ENCODE measurements at places on chromosomes 4 and X.

DNA sequence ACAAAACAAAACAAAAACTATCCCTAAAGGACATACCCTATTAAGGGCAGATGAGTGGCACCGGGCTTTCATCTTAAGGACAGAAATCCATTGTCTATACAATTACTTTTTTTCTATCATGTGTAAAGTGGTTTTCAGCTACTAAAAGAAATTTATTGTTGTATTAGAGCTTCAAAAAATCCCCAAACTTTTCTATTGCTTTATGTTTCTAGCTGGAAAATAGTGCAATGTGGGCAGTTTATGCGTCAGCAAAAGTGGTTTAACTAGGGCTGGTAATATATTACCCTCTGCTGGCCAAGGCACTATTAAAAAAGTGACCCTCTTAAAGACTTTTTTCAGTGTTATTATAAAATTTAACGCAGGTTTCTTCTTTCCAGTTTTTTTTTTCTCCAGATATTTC lies 15.5 kb upstream of the GPR82 start:
- DNase-seq: no peak

DNA sequence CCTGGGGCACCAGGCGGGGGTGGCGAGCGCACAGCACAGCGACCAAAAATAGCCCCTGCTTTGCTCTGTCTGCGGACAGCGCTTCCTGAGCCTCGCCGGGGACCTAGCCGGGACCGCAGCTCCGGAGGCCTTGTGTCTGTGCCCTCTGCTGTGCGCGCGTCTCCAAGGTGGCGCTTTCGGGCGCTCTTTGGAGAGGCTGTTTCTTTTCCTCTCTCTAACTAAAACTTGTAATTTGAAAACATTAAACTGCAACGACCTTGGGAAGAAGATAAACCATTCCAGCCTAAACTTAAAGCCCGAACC lies 3.4 kb downstream of the ARX start:
- no peak for DNase-seq

- DNase-seq: no peak
Measured at GRCh38 chr4:164874789-164875188, 2.2 kb upstream of the APELA start.

DNA sequence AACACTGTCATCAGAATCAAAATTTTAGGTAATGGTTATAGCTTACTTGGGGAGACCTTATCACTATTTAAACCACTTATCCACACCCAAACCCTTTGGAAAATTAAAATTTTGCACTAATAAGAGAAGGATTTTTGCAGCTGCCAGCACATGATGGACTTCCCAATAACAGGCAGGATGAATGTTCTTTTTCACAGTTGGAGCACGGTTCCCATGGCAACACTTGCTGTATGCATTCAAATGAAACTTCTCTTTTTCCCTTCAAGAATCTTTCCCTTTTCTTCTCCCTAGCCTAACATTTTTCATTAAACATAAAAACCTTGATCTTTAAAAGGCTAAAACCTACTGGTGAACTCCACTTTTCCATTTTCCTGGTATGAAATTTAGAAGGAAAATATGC lies 768.2 kb downstream of the KCTD8 start:
- DNase-seq: no peak

- no peak for DNase-seq
Measured at GRCh38 chr4:99861120-99861905, 32.9 kb downstream of the LAMTOR3 start.

GRCh38 chr4:147843162-147843561 lies 111.3 kb downstream of the ARHGAP10 start:
- DNase-seq: no peak

DNA sequence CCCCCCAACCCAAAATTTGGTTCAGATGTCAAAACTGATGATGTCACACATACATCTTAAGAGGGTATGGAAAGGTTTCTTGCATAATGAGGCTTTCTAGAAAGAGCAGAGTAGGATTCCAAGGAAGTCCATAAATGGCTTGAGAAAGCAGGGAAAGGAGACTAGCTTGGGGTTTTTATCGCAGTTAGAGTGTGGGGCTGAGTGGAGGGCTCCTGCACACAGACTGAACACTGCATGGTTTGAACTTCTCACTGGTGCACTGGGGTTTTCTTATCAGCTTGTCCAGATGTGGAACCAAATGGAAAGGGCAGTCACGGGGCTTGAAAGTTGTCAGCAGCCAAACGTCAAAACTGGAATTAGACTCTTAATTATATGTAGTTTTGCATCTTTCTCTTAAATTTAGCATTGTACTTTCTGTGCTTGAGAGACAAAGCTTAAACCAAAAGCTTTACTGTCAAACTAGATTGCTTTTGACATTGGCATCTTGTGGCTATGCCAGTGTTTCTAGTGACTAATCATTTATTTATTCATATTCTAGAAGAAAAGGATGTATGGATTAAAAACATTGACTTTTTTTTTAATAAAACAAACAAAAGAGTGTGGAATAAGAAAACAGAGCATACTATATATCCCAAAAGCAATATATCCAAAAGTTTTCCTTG lies 78.3 kb upstream of the STIM2 start:
- peak; percentile 18 for DNase-seq

GRCh38 chr4:96102541-96103026 lies 262.7 kb downstream of the PDHA2 start:
- peak; percentile 63 for DNase-seq

GRCh38 chr4:54992266-54992665 lies 133.1 kb downstream of the KDR start:
- DNase-seq: no peak

GRCh38 chr4:3176367-3177229 lies 72.4 kb upstream of the MSANTD1 start:
- DNase-seq: no peak

- no peak for DNase-seq
Measured at GRCh38 chrX:131301155-131301554, 12.0 kb upstream of the IGSF1 start.

DNA sequence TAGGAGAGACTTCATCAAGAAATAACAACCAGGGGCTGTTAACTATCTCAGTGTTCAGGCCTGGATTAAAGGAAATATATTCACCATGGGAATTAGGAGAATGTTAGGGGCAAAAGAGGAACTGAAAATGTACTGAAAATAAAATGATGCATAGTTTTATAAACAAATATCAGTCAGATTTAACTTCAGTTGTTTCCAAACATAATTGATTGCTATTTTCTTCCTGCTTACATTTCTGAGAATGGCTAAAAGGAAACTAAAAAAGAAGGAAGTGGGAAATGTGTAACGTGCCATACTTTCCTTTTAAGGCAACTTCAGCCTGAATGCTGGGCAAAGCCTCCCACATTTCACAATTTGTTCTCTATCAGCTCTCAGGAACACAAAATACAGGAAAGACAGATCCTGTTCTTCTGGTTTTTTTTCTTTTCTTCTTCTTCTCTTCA lies 178.1 kb downstream of the MAML3 start:
- peak; percentile 65 for DNase-seq

DNA sequence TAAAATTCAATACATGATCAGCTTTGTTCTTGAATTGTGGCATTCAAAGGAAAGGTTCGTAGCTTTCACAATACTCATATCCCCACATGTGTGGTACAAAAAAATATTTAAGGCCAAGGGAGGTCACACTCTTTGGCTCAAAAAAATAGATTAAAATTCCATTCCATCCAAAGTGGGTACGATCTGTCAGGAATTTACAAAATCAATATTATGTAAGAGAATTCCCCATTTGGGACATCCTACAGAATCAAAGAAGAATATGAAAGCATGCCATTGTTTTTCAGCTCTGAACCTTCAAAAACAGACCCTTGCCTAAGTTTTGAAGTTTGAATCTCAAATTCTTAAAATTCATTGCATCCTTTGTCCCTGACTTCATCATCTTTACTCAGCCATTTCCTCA lies 85.8 kb downstream of the MID1 start:
- DNase-seq: no peak

DNA sequence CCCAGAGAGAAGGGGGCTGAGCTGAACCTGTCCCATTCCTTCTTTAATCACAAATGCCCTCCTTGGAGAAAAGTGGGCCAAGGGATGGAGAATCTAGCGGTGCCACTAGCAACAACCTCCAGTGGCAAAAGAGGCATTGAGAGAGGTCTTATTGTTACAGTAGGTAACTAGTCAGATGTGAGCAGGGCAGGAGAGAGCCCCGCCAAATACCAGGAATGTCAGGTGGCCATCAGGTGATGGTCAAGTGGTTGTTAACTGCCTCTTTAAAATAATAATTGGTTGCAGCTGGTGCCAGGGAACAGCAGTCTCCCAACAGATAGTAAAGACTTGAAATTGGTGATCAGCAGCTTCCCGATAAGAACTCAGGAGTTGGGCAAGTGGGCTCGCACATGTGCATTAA lies 116.1 kb downstream of the EVC2 start:
- DNase-seq: no peak

GRCh38 chr4:87109121-87109520 lies 111.3 kb downstream of the KLHL8 start:
- DNase-seq: no peak

GRCh38 chr4:2662598-2662997 lies 93.5 kb downstream of the TNIP2 start:
- DNase-seq: peak; percentile 98

GRCh38 chrX:65420154-65420553 lies 114.4 kb downstream of the LAS1L start:
- no peak for DNase-seq

- DNase-seq: no peak
Measured at GRCh38 chr4:121464854-121465253, 84.0 kb upstream of the QRFPR start.

DNA sequence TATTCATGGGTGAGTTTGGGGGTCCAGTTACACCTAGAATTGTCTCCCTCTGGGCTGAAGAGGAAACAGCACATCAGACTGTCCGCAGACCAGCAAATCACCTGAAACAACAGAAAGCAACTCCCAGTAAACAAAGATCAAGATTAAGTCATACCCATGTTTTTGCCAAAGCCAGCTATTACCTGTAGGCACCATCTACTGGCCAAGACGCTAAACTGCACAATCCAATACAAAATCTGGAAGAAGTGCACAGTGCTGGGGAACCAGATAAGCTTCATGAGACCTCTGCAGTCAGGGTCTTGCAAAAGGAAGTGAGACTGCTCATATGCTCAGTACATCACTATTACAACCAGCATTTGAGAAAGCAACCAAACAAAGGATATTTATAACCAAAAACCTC lies 157.5 kb upstream of the ITM2A start:
- DNase-seq: no peak

DNA sequence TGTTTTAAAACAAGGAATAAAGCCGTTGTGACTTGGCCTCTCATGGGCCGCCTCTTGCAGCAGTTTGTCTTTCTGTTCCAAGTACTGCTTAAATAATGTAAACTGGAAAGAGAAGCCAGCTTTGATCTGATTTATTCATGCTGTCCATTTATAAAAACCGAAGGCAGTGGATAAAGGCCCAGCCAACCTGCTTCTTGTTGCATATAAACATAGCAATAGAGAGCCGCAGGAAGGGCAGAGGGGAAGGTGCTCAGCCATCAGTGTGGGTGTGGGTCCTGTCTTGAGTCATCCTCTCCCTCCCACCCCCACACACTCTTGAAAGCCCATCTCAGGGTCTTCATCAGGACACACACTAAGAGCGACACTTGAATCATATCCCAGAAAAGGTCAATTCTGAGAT lies 187.9 kb upstream of the FAM9B start:
- DNase-seq: no peak

GRCh38 chrX:136431625-136432024 lies 56.1 kb upstream of the BRS3 start:
- no peak for DNase-seq

DNA sequence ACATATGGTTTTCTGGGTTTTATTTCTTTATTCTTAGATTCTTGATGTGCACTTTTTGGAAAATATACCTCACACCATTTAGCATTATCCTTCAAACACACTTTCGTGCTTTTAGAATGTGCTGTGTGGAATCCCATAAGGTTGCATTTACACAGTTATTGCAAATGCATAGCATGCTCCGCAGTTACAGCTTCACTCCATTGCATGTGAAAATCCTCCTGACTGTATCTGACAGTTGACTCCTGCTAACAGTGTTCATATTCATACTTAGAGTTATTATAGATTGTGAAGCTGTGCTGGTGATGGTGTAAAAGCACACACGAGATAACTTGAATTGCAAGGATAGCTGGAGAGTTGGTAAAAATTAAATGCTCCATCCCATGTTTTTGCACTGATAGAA lies 811.5 kb upstream of the TENM3 start:
- DNase-seq: no peak

DNA sequence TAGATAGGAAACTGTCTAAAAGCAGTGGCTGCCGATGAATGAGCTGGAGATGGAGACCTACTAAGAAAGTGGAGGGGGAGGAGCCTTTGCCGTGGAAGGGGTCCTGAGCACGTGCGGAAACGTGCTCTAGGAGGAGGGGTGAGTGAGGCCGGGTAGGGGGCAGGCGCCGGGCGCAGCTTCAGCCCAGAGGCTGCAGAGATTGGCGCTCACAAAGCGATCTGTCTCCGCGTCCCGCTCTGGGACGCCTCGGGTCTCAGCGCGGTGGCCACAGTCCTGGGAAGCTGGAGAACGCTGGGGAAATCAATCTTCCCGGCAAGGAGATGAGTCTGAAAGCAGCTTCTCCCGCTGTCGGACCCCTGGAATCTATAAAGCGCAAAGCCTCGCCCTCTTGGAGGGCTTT lies 444 bp upstream of the ARHGAP6 start:
- DNase-seq: no peak

- peak; percentile 79 for DNase-seq
Measured at GRCh38 chrX:15349046-15349445, 13.7 kb upstream of the PIGA start.

DNA sequence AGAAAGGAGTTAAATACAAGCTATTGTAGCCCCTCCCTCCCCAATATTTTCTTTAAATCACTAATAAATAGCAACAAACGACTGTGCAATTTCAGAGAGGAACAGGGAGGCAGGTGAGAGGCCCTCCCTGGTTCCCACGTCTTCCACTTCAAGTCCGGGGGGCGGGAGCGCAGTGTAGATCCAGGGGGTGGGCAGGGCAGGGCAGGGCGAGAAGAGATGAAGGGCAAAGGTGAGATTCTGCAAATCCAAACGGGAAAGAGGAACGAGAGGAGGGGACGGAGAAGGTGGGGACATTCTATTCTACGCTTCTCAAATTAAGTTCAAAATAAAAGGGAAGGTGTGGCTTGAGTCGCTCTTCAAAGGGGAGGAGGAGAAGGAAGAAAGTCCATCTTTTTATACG lies 6.8 kb downstream of the NKX6-1 start:
- no peak for DNase-seq

DNA sequence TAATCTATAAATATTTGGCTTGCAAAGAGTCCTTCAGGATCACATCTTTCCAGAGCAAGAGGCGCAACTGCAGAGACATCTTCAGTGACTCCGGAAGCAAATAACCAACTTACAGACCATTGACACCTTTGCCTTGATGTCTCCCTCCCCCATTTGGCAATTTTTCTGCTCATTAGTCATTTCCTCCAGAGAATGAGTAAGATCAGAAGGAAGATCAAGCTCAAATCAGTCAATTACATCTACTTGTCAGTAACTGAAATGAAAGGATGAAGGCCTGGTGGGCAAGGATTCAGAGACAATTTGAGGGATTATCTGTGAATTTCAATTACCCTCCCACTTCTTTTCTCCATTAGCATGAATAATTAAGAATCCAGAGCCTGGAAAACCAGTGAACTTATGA lies 665.6 kb upstream of the CPEB2 start:
- peak; percentile 16 for DNase-seq

- peak; percentile 55 for DNase-seq
Measured at GRCh38 chr4:143626134-143626911, 74.2 kb downstream of the FREM3 start.

- no peak for DNase-seq
Measured at GRCh38 chr4:153759407-153760316, at the start of gene RNF175. Gene RNF175, minus strand, starts transcription at chr4:153760024. Its CDS starts 162 bp downstream, at chr4:153759862.

- peak; percentile 38 for DNase-seq
Measured at GRCh38 chr4:48343551-48343950, 2.2 kb downstream of the SLAIN2 start.
